AG09319 (cell line): ENCODE measurements at places on chromosomes 7 and 10.

- no peak for DNase-seq
These were observed 123.1 kb downstream of the GNAI1 start for GRCh38 chr7:80257756-80258155.

GRCh38 chr10:123501148-123501547 is 165.0 kb upstream of the GPR26 start:
- DNase-seq, result no peak

GRCh38 chr7:113806633-113807327 is 112.0 kb downstream of the PPP1R3A start:
- no peak for DNase-seq

GRCh38 chr7:111043561-111043960 is 47.4 kb upstream of the LRRN3 start:
- DNase-seq, result no peak

DNA sequence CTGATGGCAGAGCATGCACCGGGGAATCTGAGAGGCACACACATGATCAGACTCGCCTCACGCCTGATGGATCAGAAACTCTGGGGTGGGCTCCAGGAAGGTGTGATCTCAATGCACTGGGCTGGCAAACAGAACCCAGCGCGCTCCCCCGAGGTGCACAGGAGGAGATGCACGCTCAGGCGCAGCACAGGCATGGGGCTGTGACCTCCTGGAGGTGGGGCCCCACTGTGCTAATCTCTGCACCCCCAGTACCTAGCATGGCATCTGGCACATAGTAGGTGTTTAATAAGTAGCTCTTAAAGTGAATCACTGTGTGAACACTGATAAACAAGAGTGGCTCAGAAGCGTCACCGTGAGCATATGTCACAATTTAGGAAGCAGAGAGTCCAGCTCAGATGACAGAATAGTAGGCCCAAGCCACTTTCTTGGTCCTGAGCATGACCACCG is 57.9 kb downstream of the PROSER2 start:
- DNase-seq, result no peak

DNA sequence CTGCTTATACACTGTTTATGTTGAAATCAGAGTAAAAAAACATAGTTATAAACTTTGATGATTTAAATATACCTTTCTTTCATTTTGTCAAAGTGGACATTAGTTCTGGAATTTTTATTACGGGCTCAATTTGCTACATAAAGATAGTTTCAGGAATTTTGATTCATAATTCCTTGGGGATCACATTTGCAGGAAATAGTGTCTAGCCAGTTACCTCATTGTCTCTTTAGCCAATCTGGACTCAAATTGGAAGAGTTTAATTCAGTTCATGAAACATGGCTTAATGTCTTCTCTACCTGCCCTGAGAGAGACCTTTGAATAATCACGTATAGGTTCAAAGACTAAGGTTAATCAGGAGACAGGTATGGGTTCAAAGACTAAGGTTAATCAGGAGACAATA is 262.6 kb downstream of the HGF start:
- DNase-seq, result no peak

GRCh38 chr7:12607134-12607533 is 36.6 kb downstream of the SCIN start:
- no peak for DNase-seq
